ENCODE measurements at places on chromosomes 5 and 9. TPM values are rescaled to one million over a fixed set of nuclear protein-coding genes. Genes with fewer than 3 reads are reported as not detected.

- no peak for DNase-seq
These were observed 63.6 kb downstream of the PTCD2 start for GRCh38 chr5:72383726-72384125.

GRCh38 chr5:178564811-178565550 is 25.2 kb downstream of the COL23A1 start:
- DNase-seq: no peak

DNA sequence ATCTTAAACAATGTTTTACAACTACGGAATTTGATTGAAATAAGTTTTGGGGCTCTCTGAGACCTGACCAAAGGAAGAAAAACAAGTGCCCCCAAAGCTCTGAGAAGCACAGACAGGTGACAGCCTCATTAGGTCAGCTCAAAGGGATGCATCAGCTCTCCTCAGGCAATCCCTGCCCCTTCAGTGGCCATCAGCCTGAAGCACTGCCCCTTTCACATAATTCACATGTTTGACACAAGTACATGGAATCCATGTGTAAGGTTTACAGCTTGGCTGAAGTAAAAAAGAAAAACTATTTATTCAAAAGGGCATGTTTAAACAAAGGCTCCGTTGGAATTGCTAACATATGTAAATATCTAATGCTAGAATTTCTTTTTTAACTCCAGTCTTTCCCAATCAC is 56.3 kb downstream of the TSSK1B start:
- no peak for DNase-seq

DNA sequence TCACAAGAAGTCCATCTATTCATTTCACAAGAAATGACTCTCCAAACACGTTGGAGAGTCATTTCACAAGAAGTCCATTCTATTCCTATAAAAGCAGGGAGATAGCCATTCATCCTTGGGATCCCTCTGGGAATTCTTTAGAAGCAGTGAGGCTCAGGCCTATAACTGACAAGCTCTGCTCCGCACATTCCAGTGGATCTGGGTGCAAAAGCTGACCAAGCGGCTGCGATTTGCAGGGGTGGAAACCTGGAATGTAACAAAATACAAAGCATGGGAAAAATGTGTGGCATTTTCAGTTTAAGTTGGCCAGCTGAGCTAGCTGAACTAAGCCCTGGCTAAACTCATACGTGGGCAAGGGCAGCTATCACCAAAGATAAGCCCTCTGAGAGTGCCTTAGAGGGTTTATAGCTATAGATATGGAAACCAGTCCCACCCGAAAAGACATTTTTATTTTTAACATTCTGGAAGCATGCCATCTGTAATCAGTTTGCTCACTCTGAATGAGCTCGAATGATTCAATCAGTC is 8.7 kb downstream of the TAS2R1 start:
- no peak for DNase-seq

- DNase-seq: no peak
These were observed 84.0 kb downstream of the COL5A1 start for GRCh38 chr9:134725605-134725940.

- DNase-seq: no peak
These were observed 290.8 kb downstream of the MSX2 start for GRCh38 chr5:175015028-175015685.

DNA sequence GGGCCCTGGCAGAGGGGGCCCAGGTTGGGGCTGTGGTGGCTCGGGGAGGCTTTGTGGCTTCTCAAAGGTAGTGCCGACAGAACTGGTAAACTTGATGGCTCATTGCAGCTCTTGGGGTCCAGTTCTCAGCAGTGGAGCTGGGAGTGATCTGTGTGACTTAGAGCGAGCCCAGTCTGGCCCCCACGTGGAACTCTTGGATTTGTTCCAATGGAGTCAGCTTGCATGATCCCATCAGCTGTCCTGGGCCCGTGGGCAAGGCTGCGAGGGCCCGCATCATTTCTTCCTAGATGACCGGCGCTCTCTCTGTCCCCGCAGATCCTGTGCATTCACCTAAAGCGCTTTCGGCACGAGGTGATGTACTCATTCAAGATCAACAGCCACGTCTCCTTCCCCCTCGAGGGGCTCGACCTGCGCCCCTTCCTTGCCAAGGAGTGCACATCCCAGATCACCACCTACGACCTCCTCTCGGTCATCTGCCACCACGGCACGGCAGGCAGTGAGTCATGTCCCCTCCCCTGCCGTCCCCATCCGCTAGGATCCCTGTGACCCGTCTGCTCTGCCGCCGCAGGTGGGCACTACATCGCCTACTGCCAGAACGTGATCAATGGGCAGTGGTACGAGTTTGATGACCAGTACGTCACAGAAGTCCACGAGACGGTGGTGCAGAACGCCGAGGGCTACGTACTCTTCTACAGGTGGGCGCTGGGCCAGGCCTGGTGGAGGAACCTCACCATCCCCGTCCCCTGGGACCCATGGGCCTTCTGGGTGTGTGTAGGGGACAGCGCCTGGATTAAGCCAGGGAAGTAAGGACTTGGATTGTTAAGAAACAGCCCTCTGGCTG is 39.2 kb downstream of the USP20 start:
- no peak for DNase-seq

DNA sequence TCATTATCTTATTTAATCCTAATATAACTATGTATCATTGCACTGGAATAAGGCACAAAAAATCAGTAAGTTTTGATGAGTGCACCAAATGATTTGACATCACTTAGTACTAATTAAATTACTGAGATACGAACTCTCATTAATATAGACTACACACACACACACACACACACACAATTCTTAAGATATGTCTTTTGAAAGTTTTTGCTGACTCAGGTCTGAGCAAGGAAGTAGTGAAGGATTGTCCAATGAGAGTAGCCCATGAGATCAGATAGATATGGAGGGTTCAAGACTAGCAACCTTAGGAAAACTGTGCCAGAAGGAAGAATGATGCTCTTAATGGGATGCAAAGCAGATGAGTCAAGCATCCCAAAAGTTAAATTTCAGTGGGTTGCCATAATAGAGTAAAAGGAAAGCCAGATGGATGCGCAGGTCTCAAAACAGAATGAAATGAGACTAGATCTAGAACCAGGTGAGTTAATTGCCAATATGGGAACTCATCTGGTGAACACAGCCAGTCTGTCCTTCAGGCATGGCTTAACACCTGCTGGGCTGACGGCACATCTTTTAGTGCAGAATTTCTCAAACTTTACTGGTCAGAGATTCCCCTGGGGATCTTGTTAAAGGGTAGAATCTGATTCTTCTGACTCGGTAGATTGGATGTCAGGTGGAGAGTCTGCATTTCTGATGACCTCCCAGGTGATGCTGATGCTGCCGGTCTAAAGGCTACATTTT is 197.0 kb upstream of the NR4A3 start:
- DNase-seq: no peak

DNA sequence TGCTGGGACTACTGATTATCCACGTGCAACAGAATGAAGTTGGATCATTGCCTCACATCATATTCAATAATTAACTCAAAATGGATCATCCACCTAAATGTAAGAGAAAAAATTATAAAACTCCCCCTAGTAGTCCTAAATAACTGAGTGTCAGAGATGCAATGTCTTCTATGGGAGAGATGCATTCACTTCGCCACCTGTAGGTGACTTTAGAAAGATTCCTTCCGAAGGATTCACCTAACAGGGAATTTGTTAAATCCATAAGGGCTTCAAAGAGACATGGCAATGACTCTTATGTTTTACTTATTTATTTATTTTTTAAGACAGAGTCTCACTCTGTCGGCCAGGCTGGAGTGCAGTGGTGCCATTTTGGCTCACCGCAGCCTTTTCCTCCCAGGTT is 526.0 kb downstream of the MTRR start:
- DNase-seq: no peak

GRCh38 chr5:446883-447263 is 3.9 kb downstream of the EXOC3 start:
- DNase-seq: no peak

DNA sequence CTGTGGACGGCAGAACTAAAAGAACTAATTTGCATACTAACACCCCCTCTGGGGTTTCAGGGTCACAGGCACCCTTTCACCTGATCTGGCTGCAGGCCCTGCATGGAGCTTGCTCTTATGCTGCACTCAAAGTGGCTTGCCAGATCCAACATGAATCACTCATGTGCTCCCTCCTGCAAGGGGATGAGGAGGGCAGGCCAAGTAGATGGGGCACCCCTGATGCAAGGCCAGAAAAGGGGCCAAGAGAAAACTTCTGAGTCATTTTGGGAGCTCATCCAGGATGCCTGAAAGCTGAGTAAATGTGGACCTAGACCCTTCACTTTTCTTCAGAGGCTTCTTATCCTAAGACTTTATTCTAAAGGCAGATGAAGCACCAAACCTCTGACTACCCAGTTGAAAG is 558.5 kb upstream of the PTGER4 start:
- no peak for DNase-seq

GRCh38 chr9:97280755-97281330 is 26.6 kb upstream of the CCDC180 start:
- DNase-seq: no peak

DNA sequence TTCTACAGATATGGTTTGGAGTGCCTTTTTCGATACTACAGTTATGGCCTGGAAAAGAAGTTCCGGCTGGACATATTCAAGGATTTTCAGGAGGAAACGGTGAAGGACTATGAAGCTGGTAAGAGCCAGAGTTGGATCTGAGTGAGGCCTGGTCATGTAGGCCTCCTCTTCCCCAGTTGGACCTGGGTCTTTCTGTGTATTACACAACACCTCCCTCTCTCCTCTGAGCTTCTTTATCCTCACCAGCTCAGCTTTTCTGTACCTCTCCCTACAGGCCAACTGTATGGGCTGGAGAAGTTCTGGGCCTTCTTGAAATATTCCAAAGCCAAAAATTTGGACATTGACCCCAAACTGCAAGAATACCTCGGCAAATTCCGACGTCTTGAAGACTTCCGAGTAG is 39.2 kb downstream of the FAXDC2 start:
- no peak for DNase-seq

DNA sequence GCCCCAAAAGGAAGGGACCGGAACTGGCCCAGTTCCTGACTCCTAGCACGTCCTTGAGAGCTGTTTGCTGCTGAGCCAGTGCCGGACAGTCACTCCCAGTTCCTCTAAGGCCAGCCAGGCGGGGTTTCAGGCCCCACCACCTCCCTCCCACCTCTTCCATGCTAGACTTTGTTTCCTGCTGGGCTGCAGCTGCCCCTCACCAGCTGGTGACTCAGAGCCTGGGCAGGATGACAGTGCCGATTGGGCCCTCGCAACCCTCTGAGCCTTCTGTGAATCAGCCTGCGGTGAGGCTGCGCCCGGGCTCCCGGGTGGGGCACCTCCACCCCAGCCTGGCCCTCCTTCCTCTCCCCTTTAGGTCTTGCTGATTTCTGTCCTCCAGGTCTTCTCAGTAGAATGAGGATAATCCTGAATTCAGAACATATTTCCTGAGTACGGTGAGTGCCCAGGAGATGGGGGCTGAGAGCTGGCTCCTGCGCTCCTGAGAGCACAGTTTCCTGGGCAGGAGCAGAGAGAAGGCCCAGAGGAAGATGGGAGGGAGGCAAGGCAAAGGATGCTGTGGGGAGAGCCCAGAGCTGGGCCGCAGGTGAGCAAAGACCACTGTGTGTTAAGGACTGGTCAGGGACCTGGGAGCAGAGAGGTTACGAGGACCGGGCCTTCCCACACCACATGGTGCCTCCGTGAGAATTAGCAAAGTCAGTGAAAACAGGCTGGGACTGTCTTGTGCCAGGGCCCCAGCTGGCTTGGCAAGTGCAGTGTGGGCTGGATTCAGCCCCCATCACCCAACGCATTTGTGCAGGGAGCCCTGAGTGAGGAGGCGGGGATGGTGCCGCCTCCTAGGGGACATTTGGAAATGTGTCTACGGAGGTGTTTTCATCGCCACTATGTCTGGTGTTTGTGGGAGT is 32.9 kb upstream of the STXBP1 start:
- no peak for DNase-seq

DNA sequence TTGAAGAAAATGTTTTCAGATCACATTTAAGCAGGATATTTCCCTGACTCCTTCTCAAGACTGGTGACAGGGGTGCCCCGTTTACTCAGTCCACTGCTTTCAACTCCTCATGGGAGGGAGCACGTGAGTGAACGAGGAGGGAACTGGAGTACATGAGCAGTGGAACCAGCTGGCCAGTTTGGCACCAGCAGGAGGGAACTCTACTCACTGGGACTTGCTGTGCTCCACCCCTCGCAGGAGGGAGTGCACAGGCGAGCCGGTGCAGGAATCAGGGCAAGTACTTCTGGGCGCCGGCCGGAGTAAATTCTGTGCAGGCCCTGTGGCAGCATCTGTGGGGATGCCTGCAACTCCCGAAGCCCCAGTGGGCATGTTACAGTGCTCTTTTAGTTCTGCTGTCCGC is 1941.1 kb upstream of the C9orf72 start:
- no peak for DNase-seq

DNA sequence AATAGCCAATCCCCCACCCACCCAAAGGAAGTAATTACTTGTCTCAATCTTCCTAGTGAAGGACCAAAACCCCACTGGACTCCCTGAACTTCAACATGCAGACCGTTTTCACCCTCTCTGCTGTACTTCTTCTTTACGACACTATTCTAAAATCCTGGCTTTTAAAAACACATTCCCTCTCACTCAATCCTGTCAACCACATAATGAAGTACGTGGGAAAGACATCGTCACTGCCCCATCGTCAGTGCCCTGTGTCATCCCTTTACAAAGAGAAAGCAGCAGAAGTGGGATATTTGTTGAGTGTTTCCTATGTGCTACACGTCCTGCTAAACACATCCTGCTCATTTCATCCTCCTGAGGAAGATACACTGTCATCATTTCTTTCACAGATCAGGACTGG is 54.2 kb downstream of the MAPKAP1 start:
- no peak for DNase-seq

- DNase-seq: peak; percentile 37
These were observed 71.3 kb downstream of the RASEF start for GRCh38 chr9:82991671-82992070.

- no peak for DNase-seq
These were observed 63.9 kb downstream of the ADAMTS12 start for GRCh38 chr5:33827885-33828284.

DNA sequence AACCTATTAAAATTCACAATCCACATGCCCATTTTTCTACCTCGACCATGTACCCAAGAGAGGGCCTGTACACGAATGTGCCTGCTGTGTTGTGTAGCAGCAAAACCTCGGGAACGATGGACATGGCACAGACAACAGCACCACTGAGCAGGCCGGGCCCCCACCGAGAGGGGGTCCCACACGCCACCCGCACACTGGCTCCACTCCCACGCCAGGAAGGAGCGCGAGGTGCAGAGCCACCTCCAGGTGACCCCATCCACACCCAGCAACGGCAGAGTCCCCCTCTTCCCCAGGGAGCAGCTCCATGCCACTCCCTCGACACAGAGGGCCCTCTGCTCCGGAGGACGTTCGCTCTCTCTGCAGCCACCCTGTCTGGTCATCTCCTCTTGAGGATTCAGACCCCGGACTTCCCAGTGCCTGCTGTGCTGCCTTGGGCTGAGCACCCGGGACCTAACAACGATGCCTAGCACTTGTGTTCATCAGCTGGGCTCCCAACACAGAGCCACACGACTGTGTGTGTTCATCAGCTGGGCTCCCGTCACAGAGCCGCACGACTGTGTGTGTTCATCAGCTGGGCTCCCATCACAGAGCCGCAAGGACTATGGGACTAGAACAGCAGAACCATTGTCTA is 25.3 kb upstream of the ADAMTS2 start:
- peak; percentile 56 for DNase-seq

EPB41L4A gene
- 42.5 TPM for total RNA-seq

SVEP1 gene
- total RNA-seq: 7.5 TPM

ECM2 gene
- total RNA-seq: 102 TPM

DHX29 gene
- total RNA-seq: 43.3 TPM

EMB gene
- 39.1 TPM for total RNA-seq
